ENCODE measurements at places on chromosomes 5 and 9. TPM values are rescaled to one million over a fixed set of nuclear protein-coding genes. Genes with fewer than 3 reads are reported as not detected.

DNA sequence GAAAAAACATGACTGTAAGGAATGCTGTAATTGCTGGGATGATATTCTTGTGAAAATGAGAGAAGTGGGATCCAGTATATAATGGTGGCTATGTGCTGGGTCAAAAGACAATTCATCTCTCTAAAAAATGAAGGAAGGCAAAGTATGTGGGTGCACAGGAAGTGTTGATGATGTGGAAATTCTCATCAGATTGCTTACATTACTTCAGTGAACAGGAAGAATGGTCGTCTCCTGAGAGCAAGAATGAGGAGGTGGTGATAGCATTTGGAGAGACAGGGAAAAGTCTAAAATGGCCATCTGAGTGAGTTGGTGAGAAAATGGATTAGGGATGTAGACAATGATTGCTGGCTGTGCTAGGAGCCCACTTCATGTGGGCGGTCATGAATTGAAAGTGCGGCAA, 253.5 kb upstream of the NREP start:
- no peaks in the 10 kb centered on the region for H3K36me3 ChIP-seq
- no peak overlapping the region for H3K27ac ChIP-seq
- H3K4me3 ChIP-seq: no peak overlapping the region
- H3K4me1 ChIP-seq: peaks cover 6% of the 10 kb centered on the region
- DNase-seq: no peak

DNA sequence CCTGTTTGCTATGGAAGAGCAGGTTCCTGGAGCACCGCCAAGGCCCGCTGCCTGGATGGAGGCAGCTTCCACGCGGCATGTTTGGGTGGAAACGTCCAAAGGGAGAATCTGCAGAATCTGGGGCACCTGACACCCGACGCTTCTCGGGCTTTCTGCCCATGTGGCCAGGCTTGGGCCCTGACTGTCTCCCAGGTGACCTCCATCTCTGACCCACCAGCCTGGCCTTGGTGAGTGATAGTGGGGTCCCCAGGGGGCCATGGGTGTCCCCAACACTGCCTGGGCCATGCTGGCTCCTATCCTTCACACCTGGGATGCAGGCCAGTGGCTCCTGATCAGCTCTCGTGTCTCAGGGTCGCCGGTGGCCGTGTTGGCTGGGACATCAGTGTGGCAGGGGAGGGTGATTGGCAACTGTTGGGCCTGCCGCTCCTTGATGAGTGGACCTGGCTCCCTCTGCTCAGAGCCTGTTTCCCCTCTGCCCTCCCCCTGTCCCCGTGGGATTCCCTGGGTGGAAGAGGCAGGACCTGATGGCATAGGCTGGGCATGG, 34.0 kb downstream of the GLT6D1 start:
- peaks cover 37% of the 10 kb centered on the region for H3K27me3 ChIP-seq
- H3K27ac ChIP-seq: no peak overlapping the region
- no peaks in the 10 kb centered on the region for H3K36me3 ChIP-seq
- no peak overlapping the region for H3K4me3 ChIP-seq
- H3K4me1 ChIP-seq: no peaks in the 10 kb centered on the region

- no peak for DNase-seq
- no peaks in the 10 kb centered on the region for H3K27me3 ChIP-seq
- no peak overlapping the region for H3K4me3 ChIP-seq
Measured at GRCh38 chr9:119588874-119589744, 219.9 kb upstream of the BRINP1 start.

DNA sequence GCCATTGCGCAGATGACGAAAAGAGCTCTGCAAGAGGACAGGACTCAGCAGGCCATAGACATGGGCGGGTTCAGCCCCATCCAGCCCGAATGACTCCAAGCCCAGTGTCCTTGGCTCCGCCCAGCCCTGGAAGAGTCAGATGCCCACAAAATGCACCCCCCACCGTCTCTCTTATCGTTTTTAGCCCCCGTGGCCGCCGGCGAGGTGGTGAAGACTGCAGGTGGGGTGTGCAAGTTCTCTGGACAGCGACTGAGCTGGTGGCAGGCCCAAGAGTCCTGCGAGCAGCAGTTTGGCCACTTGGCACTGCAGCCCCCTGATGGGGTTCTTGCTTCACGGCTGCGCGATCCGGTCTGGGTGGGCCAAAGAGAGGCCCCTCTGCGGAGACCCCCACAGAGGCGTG, 2.1 kb downstream of the ADGRD2 start:
- H3K27me3 ChIP-seq: peaks cover 15% of the 10 kb centered on the region
- H3K36me3 ChIP-seq: no peaks in the 10 kb centered on the region
- DNase-seq: no peak

GRCh38 chr9:130885484-130886375, 10.9 kb downstream of the QRFP start:
- no peaks in the 10 kb centered on the region for H3K4me1 ChIP-seq
- H3K36me3 ChIP-seq: peaks cover 19% of the 10 kb centered on the region
- no peak for DNase-seq
- no peak overlapping the region for H3K27ac ChIP-seq
- H3K4me3 ChIP-seq: no peak overlapping the region

DNA sequence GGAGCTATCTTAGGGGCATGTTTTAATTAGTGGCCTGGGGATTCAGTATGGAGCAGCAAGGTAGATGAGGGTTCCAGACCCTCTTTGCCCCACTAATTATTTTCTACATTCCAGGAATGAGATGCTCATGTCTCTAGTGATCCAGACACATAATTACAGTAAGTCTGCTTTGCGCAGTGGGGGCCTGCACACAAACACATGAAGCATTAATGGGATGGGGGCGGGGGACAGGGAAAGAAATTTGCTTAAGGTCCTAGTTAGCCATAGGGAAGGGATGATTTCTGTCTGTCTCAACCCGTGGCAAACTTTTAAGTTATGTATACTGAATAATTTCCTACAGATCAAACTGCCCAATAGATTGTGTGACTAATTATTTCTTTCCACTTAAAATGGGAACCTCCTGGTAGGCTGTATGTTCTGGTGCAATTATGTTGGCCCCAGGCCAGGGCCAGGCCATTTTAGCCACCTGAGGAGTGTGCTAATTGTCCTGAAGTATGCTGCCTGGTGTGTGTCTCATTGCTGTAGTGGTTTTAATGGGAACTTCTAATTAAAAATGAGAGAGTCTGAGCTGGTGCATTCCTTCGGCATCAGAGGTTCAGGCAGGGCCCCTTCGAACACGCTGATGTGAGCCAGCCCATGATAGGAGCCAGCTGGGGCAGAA, 134.4 kb downstream of the PTTG1 start:
- H3K4me1 ChIP-seq: no peaks in the 10 kb centered on the region
- no peak overlapping the region for H3K27ac ChIP-seq
- no peaks in the 10 kb centered on the region for H3K36me3 ChIP-seq
- H3K27me3 ChIP-seq: no peaks in the 10 kb centered on the region

DNA sequence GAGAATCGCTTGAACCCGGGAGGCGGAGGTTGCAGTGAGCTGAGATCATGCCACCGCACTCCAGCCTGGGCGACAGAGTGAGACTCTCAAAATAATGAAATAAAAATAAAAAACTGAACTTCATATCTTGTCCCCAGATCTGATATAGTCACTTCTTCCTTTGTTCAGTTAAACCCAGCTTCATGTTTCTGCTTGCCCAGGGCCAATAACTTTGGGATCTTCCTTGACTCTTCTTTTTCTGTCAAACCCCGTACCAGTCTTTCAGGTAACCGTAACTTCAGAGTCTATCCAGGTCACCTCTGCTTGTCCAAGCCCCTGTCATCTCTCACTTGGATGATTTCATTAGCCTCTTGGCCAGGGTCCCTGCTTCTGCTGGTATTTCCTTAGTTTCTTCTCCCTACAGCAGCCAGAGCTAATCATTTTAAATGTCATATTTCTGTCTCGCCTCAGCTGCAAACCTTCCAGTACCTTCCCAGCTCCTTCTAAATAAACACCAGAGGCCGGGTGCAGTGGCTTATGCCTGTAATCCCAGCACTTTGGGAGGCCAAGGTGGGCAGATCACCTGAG, 19.7 kb upstream of the ABL1 start:
- no peaks in the 10 kb centered on the region for H3K27me3 ChIP-seq
- H3K4me3 ChIP-seq: no peak overlapping the region
- no peaks in the 10 kb centered on the region for H3K36me3 ChIP-seq
- no peak for DNase-seq

DNA sequence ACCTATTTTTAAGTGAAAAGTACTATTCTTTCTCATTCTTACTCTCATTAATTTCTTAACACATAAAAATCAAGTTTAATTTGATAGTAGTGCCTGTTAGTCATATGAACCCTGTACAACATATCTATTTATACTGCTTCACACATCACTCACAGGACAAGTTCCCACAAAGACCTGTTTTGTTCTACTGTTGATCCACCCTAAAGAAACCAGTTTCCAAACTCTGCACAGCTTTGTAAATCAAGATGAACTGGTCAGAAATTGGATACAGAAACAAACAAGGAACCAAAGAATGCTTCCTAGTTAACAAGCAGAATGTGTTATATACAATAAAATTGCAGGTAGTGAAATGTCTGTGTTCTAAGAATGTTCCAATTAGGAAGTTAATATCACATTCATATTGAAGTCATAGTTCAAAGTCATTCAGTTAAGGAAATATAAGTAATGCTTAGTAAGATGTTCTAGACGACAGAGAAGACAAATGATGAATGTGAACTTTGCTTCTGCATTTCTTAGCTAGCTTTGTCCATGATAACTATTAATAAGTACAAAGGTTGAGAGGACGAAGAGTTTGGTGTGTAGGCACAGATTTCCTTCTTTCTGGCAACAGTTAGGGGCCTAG, 33.4 kb downstream of the C9orf85 start:
- peaks cover 15% of the 10 kb centered on the region for H3K4me1 ChIP-seq
- no peak overlapping the region for H3K4me3 ChIP-seq
- H3K27ac ChIP-seq: no peak overlapping the region
- no peaks in the 10 kb centered on the region for H3K27me3 ChIP-seq
- H3K36me3 ChIP-seq: no peaks in the 10 kb centered on the region
- DNase-seq: peak; percentile 3

DNA sequence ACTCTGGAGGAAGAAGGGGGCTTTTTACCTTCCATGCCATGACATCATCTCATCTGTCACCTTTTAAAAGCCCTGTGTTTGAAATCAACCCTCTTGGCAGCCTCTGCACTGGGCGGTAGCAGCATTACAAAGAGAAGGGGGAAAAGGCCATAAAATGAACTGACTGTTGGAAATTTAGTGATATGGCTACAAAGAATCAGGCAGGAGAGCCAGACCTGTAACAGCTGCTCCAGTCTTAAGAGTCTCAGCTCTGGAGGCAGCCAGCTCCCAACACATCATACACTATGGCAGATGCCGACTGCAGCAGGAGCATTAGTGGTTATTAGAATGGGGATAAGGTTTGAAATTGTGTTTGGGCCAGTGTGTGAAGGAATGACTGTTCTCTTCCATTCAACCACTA, 257.5 kb downstream of the DMAC1 start:
- no peak overlapping the region for H3K27ac ChIP-seq
- no peaks in the 10 kb centered on the region for H3K4me1 ChIP-seq
- no peaks in the 10 kb centered on the region for H3K36me3 ChIP-seq
- no peak overlapping the region for H3K4me3 ChIP-seq
- DNase-seq: no peak

DNA sequence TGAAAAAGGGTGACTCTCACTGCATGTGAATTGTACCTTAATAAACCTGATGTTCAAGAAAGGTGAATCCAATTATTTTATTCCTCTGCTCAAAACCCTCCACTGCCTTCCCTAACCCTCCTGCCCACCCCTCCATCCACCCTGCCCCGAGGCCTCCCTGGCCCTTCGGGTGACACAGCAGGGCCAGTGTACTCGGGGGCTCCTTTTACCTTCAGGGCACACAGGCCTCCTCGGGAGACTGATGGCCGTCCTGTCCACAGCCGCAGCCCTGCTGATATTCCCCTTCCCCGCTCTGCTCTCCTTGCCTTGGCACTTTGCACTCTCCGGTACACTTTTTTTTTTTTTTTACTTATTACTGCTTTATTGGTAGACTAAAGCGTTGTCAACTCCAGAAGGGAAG, 234.0 kb downstream of the CACNA1B start:
- H3K27ac ChIP-seq: no peak overlapping the region
- DNase-seq: no peak
- H3K4me3 ChIP-seq: no peak overlapping the region
- peaks cover 3% of the 10 kb centered on the region for H3K27me3 ChIP-seq

- peaks cover 20% of the 10 kb centered on the region for H3K4me1 ChIP-seq
- DNase-seq: no peak
- H3K36me3 ChIP-seq: no peaks in the 10 kb centered on the region
- H3K27me3 ChIP-seq: no peaks in the 10 kb centered on the region
- no peak overlapping the region for H3K4me3 ChIP-seq
Measured at GRCh38 chr9:96150324-96151227, 151.4 kb downstream of the HSD17B3 start.

DNA sequence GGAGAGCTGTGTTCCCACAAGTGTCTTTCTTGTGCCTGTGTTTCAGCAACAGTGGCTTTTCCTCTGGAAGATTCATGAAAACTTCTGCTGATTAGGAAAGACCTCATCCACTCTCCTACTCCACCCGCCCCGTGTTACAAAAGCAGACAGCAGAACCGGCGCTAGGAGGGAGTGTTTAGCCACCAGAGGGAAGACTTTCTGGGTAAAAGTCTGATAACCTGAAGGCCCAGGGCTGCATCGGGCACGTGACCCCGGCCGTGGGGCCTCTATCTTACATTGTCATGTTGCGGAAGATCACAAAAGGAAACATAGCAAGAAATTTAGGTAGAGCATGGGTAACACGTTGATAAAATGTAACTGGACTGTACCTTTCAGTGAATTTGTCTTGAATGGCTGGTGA, 32.0 kb upstream of the DMRT2 start:
- no peaks in the 10 kb centered on the region for H3K36me3 ChIP-seq
- H3K4me1 ChIP-seq: no peaks in the 10 kb centered on the region
- DNase-seq: peak; percentile 35
- H3K27ac ChIP-seq: no peak overlapping the region
- H3K4me3 ChIP-seq: no peak overlapping the region

GRCh38 chr5:133746834-133747233, 134.5 kb upstream of the FSTL4 start:
- DNase-seq: peak; percentile 4
- H3K36me3 ChIP-seq: no peaks in the 10 kb centered on the region
- 0 out of 2 replicates have a peak, but pooled peaks cover 6% of the 10 kb centered on the region for H3K4me1 ChIP-seq
- H3K4me3 ChIP-seq: no peak overlapping the region
- H3K27ac ChIP-seq: no peak overlapping the region

GRCh38 chr5:139694556-139695177, 46.5 kb downstream of the CXXC5 start:
- H3K4me1 ChIP-seq: peaks cover 82% of the 10 kb centered on the region
- no peak overlapping the region for H3K27ac ChIP-seq
- no peaks in the 10 kb centered on the region for H3K27me3 ChIP-seq
- no peak overlapping the region for H3K4me3 ChIP-seq
- H3K36me3 ChIP-seq: no peaks in the 10 kb centered on the region
- no peak for DNase-seq

GRCh38 chr9:135476561-135477355, 2.8 kb upstream of the PPP1R26 start:
- H3K4me3 ChIP-seq: no peak overlapping the region
- no peaks in the 10 kb centered on the region for H3K36me3 ChIP-seq
- DNase-seq: peak; percentile 17
- H3K4me1 ChIP-seq: peaks cover 45% of the 10 kb centered on the region

- H3K4me1 ChIP-seq: peaks cover 9% of the 10 kb centered on the region
- no peak for DNase-seq
- H3K27me3 ChIP-seq: no peaks in the 10 kb centered on the region
- no peaks in the 10 kb centered on the region for H3K36me3 ChIP-seq
- no peak overlapping the region for H3K27ac ChIP-seq
- no peak overlapping the region for H3K4me3 ChIP-seq
Measured at GRCh38 chr5:53871775-53872174, 311.3 kb downstream of the NDUFS4 start.

- no peak for DNase-seq
- no peak overlapping the region for H3K27ac ChIP-seq
- H3K4me1 ChIP-seq: no peaks in the 10 kb centered on the region
- no peak overlapping the region for H3K4me3 ChIP-seq
Measured at GRCh38 chr5:133140311-133140710, 88.5 kb downstream of the HSPA4 start.

ARHGEF28 gene
- 34.1 TPM for total RNA-seq

NELFB gene
- 38.7 TPM for total RNA-seq

KIF4B gene
- total RNA-seq: 0.11 TPM

PSMD5 gene
- total RNA-seq: 32.6 TPM

PLPP7 gene
- total RNA-seq: 1.2 TPM

BNIP1 gene
- total RNA-seq: 20.6 TPM

AIF1L gene
- 36.5 TPM for total RNA-seq

Data from HepG2 (cell line).